Osteocyte (in vitro differentiated cells): ENCODE measurements at places on chromosomes 2 and 18. TPM values are rescaled to one million over a fixed set of nuclear protein-coding genes. Genes with fewer than 3 reads are reported as not detected.

GRCh38 chr2:24245986-24246776 is 71.3 kb downstream of the FAM228A start:
- H3K4me1 ChIP-seq, result no peaks in the 10 kb centered on the region
- DNase-seq, result no peak
- H3K27me3 ChIP-seq, result no peaks in the 10 kb centered on the region
- no peak overlapping the region for H3K27ac ChIP-seq
- no peak overlapping the region for H3K4me3 ChIP-seq

Gene IL36A
- total RNA-seq, result not detected in 2 replicates

Gene CYP27A1
- total RNA-seq, result 3.2 and 4.1 TPM in 2 replicates

Gene CABYR
- total RNA-seq, result 3.9 and 6.8 TPM in 2 replicates

Gene CYTIP
- total RNA-seq, result 0.64 and 0.76 TPM in 2 replicates
